ENCODE measurements at places on chromosomes 4 and X.

GRCh38 chr4:146095860-146096259, 79.7 kb upstream of the LSM6 start:
- no peak for DNase-seq

DNA sequence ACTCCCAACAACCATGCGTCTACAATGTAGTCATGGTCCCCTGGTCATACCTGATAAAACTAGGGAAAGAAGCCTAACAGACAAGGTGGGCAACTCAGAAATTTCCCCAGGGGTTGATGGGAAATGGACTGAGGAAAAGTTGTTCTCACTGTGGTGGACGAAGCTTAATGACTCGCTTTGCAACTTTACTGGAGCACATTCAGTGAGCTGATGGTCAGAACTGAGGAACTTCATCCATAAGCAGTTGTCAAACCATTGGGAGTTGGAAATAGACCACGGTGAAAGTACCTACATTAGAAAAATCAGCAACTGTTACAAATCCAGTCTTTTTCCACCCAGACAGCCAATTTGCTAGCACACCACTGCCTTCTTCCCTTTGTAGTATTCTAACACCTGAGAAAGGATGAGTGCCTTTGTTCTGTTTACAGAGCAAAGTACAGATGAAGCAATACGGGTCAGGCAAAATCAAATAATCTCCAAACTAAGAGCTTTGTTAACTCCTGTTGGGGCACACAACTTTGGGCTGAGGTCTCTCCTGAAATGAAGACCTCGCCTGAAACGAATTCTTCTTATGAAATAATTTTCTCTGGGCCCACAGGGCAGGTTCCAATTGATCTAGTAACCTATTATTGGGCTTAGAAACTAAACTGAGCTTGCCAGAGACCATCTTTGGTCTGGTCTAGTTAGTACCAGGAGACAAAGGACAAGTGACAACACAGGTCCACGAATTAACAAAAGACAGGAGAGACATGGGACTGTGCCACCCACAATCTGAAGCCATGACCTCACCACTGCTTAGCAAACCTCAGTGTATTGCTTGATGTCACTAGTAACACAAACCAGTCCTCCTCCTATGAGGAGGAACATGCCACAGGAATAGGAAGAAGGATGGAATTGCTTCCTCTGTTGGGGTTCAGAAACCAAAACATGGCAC, 58.9 kb upstream of the NFKB1 start:
- no peak for DNase-seq

GRCh38 chr4:22766068-22766467, 73.3 kb downstream of the GBA3 start:
- DNase-seq: no peak

DNA sequence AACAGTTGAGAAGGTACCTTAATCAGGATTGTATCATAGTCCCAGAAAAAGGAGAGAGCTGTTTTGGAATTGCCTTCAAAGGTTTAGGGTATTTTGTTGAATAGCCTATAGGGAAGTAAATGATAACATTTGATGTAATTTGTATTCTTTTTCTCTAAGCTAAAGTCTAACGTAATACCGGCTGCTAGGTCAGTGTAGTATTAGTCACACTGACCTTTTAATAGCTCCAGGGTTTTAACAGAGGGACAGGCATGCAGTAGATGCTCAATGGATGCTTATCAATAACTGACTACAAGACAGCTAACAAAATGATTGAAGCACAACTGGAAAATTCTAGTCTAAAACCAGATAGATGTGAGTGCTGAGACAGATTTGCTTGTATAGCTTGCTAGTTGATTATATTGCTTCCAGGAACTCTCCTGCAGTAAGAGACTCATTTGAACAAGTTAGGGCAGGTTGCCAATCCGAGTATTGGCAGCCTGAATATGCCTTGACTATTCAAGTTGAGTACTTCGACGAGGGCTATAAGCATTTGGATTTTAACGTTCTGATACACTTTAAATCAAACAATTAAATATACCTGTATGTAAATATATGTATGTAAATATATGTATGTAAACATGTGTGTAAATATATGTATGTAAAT, 16.5 kb upstream of the PNPLA4 start:
- no peak for DNase-seq

DNA sequence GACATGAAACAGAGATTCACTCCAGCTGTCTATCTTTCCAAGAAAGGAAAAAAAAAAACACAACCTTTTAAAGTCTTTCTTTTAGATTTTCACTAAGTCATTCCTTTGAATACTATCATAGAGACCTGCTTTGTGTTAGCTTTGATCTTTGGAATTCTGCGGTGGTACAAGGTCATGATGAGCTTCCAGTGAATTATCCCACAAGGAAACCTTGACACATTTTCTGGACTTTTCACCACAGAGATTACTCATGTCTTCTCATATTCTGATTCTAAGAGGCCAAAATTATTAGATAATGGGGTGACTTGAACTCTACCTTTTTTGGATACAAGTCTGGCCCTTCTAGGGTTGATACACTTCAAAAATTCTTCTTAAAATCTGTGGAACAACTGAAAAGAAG, 201.6 kb downstream of the PACRGL start:
- no peak for DNase-seq

DNA sequence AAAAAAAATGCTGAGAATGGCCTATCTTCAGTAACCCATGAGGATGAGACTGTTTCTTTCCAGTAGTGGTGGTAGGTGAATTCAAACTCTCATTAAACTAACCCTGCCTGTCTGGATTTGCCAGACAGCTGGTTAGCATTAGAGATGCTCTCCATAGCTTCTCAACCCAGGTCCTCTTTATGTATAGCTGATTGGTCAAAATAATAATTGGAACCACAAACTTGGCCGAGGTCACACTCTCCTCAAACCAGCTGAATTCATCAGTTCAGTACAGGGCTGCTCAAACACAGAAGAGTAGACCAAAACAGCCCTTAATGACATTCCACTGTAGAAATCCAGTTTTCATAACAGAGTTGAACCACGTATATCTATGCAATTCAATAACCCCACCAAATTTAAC, 85.3 kb downstream of the HCCS start:
- no peak for DNase-seq

- DNase-seq: no peak
These were observed 46.4 kb downstream of the ACOX3 start for GRCh38 chr4:8394061-8394519.

Data from GM12891 (cell line).